Suprapubic skin (tissue), 4 donors: ENCODE measurements at places on chromosomes 7 and 10.
A peak's percentile ranks its signal among the peaks of the same experiment; 100 is the strongest.

DNA sequence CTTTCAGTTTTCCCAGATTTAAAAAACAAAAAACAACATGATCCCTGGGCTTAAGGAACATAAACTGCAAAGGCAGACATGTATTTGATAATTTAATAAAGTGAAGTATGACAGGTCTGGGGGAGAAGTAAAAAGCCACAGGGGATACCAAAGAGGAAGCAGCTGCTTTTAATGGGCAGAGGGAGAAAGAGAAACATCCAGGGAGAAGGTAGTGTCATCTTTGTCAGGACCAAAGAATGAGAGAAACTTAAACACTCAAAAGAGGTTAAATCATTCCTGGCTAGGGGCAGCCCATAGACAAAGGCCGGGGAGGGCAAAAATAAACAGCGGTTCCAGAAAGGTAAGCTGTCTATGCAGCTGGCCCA, 94.5 kb downstream of the GRB10 start:
- DNase-seq, result no peak

- no peak for DNase-seq
Measured at GRCh38 chr10:1015688-1016087, 10.0 kb downstream of the IDI2 start.

DNA sequence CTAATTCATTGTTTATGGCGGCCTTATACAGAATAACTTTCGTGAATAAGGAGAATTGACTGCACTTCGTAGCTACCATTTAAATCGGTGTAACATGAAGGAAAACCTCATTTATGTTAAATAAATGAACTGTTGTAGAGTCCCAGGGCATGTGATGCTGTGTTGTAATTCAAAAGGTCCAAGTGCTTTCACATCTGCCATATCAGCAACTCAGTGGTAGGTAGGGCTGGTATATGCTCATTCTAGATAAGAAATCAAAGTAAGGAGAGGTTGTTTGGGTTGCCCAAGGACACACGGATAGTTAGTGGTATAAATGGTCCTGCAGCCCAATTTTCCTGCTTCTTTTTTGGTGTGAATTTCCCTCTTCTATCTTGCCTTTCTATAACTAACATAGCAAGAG, 15.8 kb downstream of the BBS9 start:
- no peak for DNase-seq

GRCh38 chr7:2203766-2204300, 28.9 kb downstream of the MAD1L1 start:
- peak; percentile 59 for DNase-seq

GRCh38 chr7:101614098-101614938, 14.8 kb downstream of the MYL10 start:
- no peak for DNase-seq

- no peak for DNase-seq
Measured at GRCh38 chr10:131738396-131738735, 162.4 kb upstream of the PPP2R2D start.

DNA sequence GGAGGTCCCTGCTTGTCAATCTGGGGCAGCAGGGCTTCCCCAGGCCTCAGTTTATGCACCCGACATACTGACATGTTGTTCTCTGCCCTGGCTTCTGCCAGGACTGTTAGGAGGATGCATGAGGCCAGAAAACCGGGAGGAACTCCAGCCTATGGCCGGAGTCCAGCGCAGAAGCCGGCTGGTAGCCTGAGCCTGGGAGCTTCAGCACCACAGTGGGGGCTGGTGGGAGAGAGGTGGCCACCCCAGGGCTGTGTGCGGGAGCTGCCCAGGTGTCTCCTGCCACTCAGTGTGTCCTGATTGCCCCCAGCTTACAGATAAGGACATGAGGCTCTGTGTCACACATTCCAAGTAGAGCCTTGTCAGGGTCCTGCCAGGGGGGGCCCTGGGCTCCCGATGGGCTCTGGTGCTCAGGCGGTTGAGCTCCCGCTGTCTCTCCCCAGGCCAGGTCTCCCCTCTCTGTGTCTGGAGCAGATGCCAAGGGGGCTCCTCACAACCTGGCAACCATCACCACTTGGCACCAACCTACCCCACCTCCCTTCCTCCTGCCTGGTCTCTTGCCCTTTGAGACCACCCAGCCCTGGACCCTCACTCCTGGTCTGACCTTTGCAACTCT, 32.3 kb downstream of the PPIF start:
- DNase-seq, result no peak

DNA sequence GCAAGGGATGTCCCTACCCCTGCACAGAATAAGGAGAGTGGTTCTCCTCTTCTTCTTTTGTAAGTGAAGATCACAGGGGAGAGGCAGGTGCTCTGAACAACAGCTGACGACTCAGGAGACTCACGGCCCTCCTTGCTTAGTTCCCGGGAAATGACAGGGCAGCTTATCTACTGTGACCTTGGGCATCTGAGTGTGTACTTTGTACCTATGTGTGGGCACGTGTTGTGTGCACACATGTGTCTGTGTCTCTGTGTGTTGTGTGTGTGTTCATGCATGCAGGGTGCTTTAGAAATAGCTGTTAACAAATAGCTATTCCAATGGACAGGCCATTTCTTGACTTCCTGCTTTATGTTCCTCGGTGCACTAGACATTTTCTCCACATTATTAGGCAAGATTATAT, 80.5 kb upstream of the NPS start:
- DNase-seq, result no peak

- DNase-seq, result no peak
Measured at GRCh38 chr10:15122477-15123030, 25.4 kb downstream of the RPP38 start.

- no peak for DNase-seq
Measured at GRCh38 chr7:14717816-14718215, 184.7 kb downstream of the DGKB start.

GRCh38 chr10:85152496-85152895, 824.1 kb downstream of the CCSER2 start:
- no peak for DNase-seq

DNA sequence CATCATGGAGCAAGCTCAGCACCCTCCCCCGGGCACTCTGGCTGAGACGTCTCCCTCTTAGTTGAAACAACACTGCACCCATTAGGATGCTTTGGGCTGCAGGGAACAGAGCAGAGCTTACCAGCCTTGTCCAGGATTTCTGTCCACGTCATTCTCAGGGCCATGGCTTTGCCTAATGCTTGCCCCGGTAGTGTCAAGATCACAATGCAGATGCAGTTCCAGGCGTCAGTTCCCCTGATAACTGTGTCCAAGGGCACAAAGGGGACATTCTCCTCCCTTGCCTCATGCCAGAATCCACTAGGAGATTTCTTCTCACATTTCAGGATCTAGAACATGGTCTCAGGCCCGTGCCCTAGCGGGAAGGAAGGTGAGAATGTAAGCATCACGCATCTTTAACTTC, 17.2 kb upstream of the GRB10 start:
- no peak for DNase-seq

GRCh38 chr10:31157123-31158010, 125.7 kb upstream of the ZNF438 start:
- no peak for DNase-seq

DNA sequence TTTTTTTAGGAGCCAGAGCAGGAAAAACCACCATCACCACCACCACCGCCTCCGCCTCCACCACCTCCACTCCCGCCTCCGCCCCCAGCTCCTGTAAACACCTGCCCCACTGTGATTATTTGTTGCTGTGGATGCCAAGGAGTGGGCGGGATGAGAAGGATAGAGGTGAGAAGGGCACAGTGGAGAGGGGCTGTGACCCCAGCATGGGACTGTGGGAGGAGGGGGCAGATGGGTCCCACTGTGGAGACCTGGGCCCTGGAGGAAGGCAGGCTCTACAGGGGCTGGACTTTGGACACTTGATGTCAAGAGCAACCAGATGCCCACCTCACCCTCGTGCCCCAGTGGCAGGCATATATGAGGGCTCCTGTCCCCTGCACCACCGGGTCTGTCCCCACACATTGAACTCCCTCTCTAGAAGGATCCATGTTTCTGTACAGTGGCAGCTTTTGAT, 24.7 kb downstream of the ANTXRL start:
- DNase-seq, result no peak

- no peak for DNase-seq
Measured at GRCh38 chr7:105244594-105244993, 144.1 kb downstream of the SRPK2 start.

DNA sequence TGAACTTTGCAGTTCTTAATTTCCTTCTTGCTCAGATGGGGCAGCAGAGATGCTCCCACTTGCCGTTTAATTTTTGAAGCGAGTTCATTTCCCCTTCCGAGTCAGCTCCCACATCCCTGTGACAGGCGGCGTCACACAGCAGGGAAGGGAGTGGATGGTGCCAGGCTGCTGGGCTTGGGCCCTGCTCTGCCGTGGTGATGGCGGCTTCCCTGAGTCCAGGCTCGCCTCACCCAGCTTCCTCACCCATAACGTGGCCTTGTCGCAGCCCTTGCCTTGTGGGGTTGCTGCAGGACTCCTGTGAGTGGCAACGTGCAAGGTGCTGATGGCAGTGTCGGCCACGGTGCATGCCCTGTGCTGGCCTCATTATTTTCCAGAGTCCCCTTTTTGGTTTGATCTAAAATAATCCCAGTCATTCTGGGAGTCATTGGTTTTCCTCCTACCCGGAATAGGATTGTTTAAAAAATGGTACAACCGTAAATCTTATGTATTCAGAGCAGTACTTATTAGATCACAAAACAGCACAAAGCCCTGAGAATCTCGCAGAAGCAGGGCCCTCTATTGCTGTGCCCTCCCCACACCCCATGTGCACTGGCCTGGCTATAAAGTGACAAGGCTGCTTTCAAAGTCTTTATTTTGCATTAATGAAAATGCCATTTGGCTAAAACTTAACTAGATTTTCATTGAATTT, 260.1 kb downstream of the WDR37 start:
- no peak for DNase-seq

DNA sequence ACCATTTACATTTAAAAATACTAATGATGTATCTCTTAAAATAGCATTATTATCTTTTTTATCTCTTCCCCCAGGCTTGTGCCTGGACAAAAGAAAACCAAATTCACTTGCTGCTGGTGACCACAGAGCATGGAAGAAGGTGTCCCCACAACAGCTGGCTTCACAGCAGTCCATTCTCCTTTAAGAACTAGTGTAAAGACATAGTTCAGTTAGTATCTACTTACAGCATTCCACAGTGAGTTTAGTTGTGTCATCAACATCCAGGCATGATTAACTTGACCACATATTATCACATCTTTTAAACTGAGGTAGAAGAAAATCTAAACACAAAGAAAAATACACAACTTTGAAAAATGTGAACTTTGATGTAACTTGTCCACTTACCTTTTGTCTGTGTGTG, 55.0 kb downstream of the LRRC17 start:
- DNase-seq, result no peak

GRCh38 chr7:129775695-129776361, 164.3 kb downstream of the NRF1 start:
- DNase-seq, result no peak

DNA sequence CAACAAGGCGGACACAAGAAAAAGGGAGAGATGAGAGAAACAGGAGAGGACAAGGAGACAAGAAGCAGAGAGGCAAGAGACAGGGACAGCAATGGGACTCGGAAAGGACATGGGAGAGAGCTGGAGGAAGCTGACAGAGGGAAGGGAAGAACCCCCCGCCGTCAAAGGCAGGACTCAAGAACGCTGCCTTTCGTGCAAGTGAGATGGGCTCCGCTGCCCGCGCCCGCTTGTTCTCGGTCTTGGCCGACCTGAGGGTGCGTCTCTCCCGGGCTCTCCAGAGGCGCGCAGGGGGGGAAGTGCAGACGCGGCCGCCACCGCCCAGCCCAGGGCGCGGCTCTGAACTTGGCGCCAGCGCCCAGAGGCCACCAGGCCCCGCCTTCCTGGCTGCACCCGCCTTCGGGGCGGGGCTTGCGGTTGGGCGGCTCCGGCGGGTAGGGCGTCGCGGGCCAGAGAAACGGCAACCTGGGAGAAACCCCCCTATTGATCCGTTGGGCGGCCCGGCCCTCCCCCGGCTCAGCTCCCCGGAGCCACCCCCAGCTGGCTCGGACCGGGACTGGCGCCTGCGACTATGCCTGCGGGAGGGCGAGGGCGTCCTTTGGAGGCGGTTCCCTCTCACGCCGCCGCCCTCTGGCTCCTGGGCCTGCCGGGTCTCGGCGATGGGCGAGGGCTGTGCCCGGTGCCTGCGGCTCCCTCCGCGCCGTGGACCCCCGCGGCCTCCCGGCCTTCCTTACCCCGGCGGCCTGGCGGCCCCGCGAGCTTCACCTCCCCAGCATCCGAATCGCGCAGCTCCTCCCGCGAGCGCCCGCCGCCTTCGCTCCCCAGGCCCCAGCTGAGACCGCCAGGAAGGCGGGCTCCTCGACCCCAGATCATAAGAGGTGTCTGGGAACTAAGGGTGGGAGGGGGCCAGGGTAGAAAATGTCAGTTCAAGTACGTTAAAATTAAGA, 2.2 kb upstream of the ANTXRL start:
- DNase-seq, result peak; percentile 92

DNA sequence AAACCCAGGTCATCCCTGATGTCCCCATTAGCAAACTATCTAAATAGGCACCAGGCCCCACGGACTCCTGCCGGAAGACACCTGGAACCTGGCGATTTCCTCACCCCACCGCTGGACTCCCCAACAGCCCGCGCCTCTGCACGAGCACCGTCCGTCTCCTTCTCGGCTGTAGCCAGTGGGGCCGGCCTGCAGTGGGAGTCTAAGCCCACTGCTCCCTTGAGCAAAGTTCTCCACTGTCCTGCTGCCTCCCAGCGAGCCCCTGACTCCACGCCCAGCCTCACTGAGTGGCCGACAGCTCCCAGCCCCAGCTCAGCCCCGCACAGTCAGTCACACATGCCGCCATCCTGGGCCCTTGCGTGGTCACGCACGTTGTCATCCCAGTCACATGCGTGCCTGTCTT, 211.3 kb upstream of the PPP2R2D start:
- no peak for DNase-seq

GRCh38 chr7:23279819-23280525, 19.2 kb upstream of the MALSU1 start:
- no peak for DNase-seq

GRCh38 chr10:25615926-25616325, 318.1 kb upstream of the MYO3A start:
- no peak for DNase-seq

DNA sequence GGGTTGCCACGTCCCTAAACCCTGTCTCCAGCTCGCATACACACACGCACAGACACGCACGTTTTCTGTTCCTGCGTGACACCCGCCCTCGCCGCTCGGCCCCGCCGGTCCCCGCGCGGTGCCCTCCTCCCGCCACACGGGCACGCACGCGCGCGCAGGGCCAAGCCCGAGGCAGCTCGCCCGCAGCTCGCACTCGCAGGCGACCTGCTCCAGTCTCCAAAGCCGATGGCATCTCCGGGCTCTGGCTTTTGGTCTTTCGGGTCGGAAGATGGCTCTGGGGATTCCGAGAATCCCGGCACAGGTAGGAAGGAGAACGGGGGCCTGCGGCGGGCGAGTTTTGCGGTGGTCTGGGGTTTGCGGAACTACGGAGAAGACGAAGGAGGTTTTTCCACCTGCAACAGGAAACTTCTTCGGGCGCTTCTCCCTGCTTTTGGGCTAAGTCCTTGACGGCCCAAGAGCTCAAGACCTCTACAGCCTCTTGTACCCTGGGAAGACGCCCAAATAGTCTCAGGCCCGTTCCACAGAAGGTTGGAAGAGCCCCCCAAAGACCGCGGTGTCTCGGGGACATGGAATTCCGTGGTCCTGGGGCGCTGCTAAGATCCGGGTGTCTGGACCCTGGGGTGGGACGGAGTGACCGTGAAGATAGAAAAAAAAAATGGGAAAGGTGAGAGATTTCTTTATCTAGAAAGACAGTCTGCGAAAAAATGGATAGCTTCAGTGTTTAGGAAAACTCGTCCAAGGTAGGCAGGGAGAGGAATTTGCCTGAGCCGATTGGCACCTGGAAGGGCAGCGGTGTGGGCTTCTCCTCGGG, at the start of gene GAD2:
Gene GAD2, plus strand, starts transcription at position 190 of the 811 bp plus-strand sequence. Its CDS starts 36 bp downstream, at position 226.
- DNase-seq, result no peak

- no peak for DNase-seq
Measured at GRCh38 chr10:14528450-14528849, 197.7 kb upstream of the FRMD4A start.
